ENCODE measurements at places on chromosomes 2 and 18.

- DNase-seq = no peak
These were observed 1344.4 kb upstream of the CELF4 start for GRCh38 chr18:38909972-38910371.

DNA sequence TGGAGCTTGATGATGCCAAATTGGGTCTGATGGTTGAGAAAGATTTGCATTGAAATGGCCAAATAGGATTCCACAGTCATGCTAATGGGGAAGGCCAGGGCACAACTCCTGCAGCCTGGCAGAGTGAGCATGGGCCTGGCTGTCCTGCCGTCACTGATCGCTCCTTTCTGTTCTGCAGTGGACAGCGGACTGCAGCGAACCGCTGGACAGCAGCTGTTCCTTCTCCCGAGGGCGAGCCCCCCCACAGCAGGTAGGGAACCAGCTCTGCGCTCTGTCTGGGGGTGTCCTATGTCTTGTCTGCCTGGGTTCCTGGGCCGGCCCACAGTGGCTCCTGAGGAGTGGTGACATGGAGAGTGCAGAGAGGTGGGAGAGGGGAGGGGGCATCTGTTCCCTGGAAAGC lies 97.6 kb downstream of the CTIF start:
- DNase-seq = no peak

- DNase-seq = peak; percentile 86
These were observed 45.3 kb upstream of the SPAG16 start for GRCh38 chr2:213238753-213239495.

GRCh38 chr18:12038082-12038638 lies 55.5 kb upstream of the ANKRD62 start:
- no peak for DNase-seq

- DNase-seq = no peak
These were observed 106.6 kb downstream of the CD226 start for GRCh38 chr18:69841117-69841516.

GRCh38 chr2:46848447-46848846 lies 67.2 kb downstream of the MCFD2 start:
- no peak for DNase-seq

- DNase-seq = no peak
These were observed 20.8 kb downstream of the APCDD1 start for GRCh38 chr18:10475276-10475653.

GRCh38 chr18:63237881-63238692 lies 81.5 kb downstream of the BCL2 start:
- peak; percentile 85 for DNase-seq

DNA sequence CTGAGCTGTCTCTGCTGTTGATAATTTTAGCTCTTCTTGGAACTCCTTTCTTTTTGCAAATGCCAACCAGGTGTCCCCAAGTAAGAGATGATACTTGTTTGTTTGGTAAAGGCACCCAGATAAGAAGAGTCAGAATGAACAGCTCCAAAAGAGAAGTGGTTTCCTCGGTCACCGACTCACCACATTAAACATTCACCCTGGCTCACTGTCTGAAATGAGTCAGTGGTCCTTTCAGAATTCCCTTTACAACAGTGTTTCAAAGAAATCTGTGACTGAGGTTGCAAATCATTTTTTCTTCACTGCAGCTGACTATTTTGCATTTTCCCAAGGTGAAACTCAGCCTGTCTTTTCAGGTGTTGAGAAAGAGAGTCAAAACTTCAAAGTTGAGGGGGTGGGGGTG lies 16.2 kb upstream of the CXCR4 start:
- DNase-seq = no peak

DNA sequence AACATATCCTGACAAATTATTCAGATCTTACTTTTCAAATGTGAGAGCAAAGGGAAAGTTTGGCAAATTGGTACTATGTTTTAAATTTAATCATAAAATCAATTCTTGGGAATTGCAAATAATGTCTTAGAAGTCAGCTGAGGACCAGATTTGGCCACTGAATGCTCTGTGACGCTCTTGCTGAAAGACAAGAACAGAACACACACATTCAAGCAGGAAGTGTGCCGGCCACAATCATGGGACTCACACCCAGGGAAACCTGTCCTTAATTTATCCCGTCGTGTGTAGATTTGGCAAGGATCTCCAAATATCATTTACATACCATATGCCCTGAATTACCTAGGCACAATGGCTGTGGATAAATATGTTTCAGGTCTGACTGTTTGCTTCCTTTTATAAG lies 253.1 kb downstream of the TCF4 start:
- DNase-seq = no peak

DNA sequence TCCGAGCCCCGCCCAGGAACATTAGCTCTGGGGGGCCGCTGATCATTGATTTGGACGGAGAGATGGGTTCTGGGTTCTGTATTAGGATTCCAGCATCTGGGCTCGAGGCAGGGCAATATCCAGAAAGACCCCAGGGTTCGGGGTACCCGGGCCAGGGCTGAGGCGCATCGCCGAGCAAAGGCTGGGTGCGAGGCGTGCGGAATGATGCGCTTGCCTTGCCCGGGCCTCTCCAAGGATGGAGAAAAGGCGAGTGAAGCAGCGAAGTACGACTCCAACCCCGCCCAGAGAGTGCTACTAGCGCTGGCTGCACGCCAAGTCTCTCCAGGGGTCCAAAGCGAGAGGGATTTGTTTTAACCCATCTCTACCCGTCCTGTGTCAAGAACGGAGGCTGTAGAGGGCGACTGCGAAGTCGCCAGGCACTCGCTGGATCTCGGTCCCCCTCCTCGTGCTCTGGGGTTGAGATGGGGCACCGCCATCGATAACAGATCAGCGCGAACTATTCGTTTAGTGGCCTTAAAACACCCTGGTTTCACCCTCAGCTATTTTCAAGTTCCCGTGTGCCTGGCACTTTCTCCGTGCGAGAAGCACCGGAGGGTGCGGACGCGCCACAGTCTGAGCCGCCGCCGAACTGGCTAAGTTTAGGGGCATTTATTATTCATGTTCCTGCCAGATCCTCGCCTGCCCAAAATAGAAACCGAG lies 1.9 kb downstream of the ADCYAP1 start:
- no peak for DNase-seq

- DNase-seq = no peak
These were observed 2.8 kb downstream of the TMEM169 start for GRCh38 chr2:216084547-216084946.

DNA sequence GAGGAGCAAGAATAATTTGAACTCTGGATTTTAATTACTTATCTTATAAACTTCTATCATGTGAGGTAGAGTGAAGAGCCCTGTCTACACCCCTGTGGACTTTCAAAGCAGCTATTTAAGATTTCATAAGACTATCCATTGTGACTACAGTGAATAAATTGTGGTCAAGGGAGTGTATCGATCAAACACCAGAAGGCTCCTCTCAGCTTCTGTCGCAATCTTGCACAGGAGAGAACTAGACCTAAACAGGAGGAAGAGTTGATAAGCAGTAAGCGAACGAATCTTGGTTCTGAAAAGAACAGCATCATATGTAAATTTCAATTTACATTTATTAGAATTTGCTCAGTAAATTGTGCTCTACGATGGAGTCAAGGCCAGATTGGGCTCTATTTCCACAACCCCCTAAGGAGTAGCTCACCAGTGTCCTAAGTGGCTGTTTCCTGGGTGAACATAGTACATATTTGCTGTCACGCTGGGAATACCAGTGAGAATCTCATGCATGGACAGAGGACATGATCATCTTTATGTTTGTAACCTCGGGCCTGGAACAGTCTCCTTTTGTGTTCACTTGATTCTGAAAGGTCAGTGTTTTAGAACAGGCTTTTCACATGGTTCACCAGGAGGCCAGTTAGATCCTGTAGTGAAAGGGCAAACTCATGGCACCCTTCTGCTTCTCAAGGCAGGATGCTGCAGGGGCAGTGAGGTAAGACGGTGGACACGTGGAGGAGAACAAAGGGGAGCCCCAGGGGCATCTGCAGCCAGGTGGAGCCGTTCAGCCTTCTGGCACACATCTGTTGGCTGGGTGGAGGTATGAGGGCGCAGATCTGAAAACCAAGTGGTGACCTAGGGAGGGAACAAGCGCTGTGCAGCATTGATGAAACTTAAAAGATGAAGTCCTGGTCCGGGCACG lies 33.3 kb downstream of the NPAS2 start:
- peak; percentile 34 for DNase-seq

- DNase-seq = no peak
These were observed 38.8 kb downstream of the APLF start for GRCh38 chr2:68506170-68506569.

- no peak for DNase-seq
These were observed 105.4 kb downstream of the INHBB start for GRCh38 chr2:120451334-120451733.

- DNase-seq = no peak
These were observed 95.4 kb downstream of the HNMT start for GRCh38 chr2:138059487-138060300.

- no peak for DNase-seq
These were observed 70.2 kb downstream of the SOCS6 start for GRCh38 chr18:70359071-70359470.

GRCh38 chr18:74131124-74131523 lies 16.5 kb downstream of the FBXO15 start:
- no peak for DNase-seq

GRCh38 chr2:36387258-36387916 lies 31.8 kb downstream of the CRIM1 start:
- no peak for DNase-seq

DNA sequence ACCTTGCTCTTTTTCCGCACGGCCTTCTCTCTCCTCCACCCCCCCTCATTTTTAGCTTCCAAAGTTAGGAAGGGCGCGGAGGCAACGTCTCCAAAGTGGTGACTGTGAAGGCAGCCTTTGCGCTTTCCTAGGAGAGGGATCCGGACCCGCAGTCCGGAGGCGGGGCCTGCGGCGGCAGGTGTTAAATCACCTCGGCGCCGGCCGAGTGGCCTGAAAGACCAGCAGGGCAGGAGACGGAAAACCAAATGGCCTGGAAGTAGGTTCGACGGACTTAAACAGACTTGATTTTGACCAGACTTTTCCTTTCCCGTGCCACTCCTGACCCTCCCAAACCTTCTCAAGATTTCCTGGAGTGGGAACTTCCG lies 615 bp downstream of the GORASP2 start:
- peak; percentile 26 for DNase-seq

- DNase-seq = peak; percentile 49
These were observed 81.1 kb downstream of the RTP5 start for GRCh38 chr2:241950413-241951315.

DNA sequence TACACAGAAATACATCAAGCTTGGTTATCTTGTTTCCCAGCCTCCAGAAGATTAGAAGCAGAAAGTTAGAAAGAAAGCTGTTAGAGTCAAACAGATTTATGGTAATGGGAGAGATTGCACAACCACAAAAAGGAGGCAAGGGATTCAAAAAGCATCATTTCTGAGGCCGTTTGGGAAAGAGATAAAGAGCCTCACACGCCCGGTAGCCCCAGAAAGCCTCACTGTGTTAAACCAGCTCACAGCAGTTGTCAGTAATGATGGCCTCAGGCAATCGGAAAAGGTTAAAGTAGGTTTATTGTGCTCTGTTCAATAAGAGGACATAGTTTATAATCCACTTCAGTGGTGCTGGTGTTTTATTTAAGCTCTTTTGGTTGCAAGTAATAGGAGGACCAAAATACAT lies 111.3 kb downstream of the DCC start:
- DNase-seq = no peak

- DNase-seq = peak; percentile 26
These were observed 10.9 kb downstream of the NBEAL1 start for GRCh38 chr2:203025592-203025991.

DNA sequence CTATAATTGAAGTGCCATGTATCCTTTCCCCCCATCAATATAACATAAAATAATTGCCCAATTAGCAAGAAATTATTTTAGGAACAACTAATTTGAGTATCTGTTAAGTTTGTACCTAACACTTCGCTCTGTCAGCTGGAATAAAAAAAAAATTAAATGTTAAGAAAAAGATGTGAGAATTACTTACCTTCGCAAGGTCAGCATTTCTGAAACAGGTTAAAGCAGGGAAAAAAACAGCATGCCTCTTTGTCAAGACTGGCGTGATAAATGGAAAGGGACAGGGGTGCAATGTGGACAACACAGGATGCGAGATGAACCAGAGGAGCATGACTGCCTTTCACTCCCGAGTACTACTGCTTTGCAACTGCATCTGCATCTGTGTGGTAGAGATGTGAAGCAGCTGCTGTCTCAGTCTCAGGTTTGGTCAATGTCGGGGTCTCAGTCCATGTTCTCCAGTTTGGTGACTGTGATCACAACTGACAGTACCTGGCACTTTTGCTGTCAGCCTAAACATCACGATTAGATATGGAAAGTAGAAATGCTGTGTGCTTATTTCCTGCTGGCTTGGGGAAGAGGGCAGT lies 565.4 kb upstream of the LRRTM1 start:
- no peak for DNase-seq

GRCh38 chr2:133576714-133577113 lies 8.5 kb upstream of the NCKAP5 start:
- no peak for DNase-seq

DNA sequence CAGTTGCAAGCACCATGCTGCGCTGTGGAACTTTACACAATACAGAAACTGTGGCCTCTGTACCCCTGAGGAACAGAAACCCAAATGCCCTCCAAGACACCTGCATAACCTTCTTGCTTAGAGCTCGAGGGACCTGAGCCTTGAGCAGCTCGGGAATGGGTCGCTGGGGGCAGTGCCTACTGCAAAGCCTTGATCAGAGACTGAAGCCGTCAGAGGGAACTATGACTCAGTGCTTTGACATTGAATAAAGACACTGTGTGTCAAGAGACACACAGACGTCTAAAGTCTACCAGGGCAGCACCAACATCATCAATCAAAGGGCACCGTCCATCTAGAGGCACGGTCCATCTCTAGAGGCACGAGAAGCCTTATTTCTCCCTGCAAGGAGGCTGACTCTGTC lies 30.6 kb downstream of the GPR45 start:
- no peak for DNase-seq

- DNase-seq = no peak
These were observed 25.9 kb downstream of the GPR35 start for GRCh38 chr2:240651185-240651584.

DNA sequence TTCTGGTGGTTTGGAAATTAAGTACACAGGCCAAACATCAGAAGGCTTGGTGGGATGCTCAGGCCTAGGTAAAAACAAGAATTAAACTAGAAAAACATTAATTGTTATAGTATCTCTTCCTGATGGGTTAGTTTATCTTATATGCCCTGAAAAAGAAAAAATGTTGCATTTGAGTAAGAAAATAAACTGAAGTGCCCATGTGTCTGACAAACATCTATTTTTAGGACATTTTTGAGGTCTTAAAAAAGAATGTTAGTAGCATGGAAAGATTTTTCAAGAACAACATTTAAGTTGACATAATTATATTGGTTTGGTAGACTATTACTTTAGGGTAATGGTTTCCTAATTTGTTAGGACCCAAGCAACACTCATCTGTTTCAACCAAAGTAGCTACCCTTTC lies 140.1 kb upstream of the RND3 start:
- no peak for DNase-seq

- DNase-seq = no peak
These were observed 55.5 kb upstream of the SLC8A1 start for GRCh38 chr2:40507432-40507831.

Measured in IMR-90 (cell line).